ENCODE measurements at places on chromosomes 16 and 17.

DNA sequence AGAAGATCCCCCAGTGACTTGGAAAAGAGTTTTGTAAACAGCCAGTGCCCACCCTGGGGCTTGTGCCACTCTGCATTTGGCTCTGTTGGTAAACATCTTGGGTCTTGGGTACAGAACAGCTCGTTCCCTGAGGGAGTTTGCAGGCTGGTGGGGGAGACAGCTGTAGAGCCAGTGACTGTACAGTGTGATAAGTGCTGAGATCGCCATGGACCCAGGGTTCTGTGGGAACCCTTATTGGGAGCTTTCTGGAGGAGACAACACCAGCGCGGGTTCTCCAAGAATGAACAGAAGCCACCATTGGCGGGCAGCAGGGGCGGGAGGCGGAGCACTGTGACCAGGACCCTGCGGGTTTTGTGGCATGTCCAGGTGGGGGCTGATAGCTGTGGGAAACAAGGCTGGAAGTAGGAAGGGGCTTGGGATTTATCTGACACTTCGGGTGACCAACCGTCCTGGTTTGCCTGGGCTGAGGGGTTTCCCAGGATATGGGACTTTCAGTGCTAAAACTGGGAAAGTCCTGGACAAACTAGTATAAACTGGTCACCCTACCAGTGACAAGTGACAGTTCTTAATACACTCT, 2.9 kb downstream of the CLEC16A start:
- no peak for DNase-seq

DNA sequence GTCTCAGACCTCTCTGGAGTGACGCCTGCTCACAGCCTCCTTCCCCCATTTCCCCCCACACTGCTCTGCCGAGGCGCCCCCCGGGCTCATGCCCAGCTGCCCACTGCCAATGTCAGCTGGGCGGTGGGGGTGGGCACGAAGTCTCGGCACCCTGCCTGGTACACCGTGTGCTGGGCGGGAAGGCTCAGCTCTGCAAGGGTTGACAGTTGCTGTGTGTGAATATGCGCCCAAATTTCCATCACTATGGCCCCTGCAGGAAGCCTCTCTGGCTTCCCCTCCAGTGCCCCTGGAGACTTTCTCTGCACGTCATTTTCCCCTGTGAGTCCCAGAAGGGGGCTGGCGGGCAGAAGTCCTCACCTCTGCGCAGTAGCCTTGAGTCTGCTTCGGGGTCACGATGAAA, 11.6 kb upstream of the CAMKK1 start:
- no peak for DNase-seq

DNA sequence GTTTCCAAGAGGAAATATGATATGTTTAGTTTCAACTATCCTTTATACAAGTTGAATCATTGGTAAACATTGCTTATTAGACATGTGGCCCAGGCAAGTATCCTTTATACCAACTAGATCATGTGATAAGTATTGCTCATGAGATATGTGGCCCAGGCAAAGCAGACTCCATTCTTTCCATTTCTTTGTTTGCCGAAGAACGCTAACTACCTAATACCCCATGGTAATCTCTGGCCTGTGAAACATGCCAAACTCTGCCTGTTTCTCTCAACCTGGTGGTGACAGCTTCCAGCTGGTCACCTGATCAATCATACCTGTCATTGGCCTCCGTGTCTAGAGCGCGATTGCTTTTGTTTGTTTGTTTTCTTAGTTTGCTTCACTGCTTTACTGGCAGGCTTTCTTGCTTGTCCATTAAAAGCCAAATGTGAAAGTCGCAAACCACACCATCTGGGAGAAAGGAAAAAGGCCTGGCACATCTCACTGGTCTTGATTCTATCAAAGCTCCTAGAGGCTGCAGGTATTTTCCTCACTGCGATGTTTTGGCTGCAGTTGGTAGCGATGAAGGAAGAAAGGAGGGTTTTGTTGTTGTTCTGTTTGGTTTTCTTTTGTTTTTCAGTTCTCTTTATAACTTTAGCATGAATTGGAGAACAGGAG, 686.2 kb downstream of the KCNJ2 start:
- no peak for DNase-seq

GRCh38 chr16:79580453-79581191, 19.9 kb downstream of the MAF start:
- no peak for DNase-seq

DNA sequence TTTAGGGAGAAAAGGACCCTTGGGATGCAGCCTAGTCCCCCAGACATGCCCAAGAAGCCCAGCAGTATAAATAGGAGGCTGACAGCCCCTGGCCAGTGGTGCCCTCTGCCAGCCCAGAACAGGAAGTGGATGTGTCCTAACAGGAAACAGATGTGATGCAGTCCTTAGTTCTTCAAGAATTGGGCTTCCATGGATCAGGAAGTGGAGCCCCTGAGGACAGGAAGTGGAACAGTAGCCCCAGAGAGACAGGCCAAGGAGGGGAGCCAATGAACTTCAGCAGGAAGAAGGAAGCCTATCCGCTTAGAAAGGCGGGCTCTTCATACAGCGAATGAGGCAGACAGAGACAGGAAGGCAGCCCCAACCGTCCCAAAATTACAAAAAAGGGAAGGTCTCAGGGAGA, 7.2 kb downstream of the CTF1 start:
- no peak for DNase-seq

GRCh38 chr17:64777415-64778239, 115.5 kb upstream of the SMURF2 start:
- no peak for DNase-seq

- DNase-seq, result peak; percentile 6
Measured at GRCh38 chr17:81890447-81891302, 711 bp downstream of the ALYREF start.

GRCh38 chr17:54455251-54455868, 445.3 kb upstream of the TOM1L1 start:
- DNase-seq, result no peak
